M059J (cell line): ENCODE measurements at places on chromosomes 3 and 15.
A peak's percentile ranks its signal among the peaks of the same experiment; 100 is the strongest.

- peak; percentile 80 for DNase-seq
Observed at GRCh38 chr3:39254806-39255449, 24.9 kb downstream of the CX3CR1 start.

DNA sequence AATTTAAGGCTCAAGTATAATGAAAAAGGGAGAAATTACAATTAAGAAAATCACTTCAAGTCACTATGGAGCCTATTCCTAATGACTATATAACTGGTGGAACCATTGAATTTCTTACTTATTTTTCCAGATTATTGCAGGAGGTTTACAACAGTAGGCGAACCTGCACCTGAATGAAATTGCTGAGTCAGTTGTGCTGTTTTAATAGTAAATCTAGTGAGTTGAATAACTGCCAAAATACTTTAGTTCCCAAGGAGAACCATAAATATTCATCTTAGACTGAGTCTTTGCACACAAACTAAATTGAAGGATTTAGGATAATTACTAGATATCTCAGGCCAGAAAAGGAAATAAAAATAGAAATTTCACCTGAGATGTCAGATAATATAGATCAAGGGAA, 1052.8 kb downstream of the NAALADL2 start:
- peak; percentile 24 for DNase-seq

GRCh38 chr3:108060331-108060730, 30.5 kb downstream of the CD47 start:
- DNase-seq, result no peak

GRCh38 chr15:41981371-41982132, 9.2 kb upstream of the EHD4 start:
- DNase-seq, result no peak

GRCh38 chr15:46117071-46117470, 482.2 kb downstream of the SQOR start:
- no peak for DNase-seq

DNA sequence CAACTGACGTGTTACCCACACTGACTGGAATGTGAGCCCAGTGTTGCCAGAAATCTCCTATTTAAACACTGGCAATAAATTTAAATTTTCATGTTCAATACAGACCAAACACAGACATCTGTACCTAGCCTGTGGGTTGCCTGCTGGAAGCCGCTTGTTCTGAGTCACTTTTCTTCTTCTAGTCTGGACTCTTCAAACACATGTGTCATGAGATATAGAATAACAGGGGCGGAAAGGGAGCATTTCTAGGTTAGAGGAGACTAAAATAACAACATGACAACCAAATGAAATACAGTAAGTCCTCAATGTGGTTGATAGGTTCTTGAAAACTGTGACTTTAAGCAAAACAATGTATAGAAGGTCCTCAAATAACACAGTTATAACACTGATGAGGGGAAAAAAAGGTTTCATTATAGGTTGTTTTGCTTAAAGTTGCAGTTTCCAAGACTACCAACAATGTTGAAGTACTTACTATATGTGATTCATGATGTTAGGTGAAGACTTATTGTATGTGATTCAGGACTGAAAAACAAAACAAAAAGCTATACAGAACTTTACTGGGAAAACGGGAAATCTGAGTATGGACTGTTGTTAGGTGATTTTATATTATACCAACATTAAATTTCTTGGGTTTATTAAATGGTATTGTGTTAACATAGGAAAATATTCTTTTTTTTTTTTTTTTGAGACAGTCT, 63.1 kb downstream of the PRKAR2A start:
- no peak for DNase-seq

- DNase-seq, result no peak
Observed at GRCh38 chr15:88604381-88605188, 16.6 kb upstream of the AEN start.

DNA sequence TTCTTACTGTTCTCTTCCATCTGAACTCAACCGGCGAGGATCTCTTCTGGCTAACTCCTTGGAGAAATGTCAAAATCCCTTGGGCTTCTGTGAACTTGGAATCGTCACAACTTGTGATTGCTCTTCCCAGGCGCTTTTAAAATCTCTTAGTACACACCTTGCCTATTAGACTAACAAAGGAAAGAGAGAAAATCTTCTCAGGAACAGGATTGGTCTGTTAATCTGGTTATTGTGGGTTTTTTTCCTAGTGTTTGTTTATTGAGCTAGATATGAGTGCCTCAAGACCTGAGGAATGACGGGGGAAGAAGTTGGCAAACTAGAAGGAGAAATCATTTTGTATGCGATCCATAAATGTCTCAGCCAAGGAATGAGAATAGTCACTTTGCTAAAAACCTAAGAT, at the start of gene ATP13A5:
ATP13A5 (minus strand) TSS at position 48 of the 400 bp plus-strand sequence; CDS start at position 20, 28 bp downstream.
- DNase-seq, result no peak

DNA sequence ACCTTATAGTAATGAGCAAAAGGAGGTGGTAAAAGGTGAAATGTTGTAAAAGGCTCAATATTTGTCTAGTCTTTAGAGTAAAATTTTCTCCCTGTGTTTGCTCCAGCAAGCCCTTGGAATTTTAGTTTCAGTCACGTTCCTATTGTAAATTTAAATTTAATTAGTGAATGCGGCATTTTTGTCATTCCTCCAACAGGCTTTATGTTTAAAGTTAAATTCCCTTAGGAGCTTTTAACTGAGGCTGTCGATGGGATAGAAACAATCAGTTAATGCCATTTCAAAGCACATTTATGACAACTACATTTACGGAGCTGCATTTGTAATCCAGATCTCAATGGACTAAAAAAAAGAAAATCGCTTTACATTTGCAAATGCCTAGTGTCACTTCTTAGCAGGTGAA, 868 bp upstream of the GADL1 start:
- DNase-seq, result no peak
